Activated CD8-positive, alpha-beta memory T cell treated with anti-CD3 and anti-CD28 coated beads, Interleukin-2, amount 50 U/mL, for 4 hours (primary cell): ENCODE measurements at places on chromosomes 11 and 22.

- no peak for DNase-seq
These were observed 162.8 kb downstream of the NCAM1 start for GRCh38 chr11:113124006-113124405.

- DNase-seq = no peak
These were observed 3.3 kb upstream of the MMP10 start for GRCh38 chr11:102783720-102784119.

DNA sequence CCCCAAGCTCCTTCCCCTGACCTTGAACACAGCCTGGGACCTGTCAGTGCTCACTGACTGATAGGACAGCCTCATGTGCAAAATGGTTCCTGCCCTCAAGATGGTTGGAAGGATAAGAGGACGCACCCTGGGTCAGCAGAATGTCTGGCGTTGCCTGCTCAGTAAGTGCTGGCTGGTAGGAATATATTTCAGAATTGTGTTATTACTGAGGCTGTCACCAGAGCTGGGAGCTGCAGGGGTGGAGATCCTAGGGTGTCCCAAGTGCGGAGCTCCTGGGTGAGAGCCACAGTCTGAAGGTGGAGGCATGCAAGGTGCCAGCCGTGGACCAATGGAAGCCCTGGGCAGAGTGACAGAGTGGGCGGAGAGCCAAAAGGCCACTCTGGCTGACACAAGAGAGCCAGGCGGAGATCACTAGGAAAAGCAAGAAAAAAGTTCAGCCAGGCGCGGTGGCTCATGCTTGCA is 1.0 kb upstream of the SEC14L4 start:
- no peak for DNase-seq

DNA sequence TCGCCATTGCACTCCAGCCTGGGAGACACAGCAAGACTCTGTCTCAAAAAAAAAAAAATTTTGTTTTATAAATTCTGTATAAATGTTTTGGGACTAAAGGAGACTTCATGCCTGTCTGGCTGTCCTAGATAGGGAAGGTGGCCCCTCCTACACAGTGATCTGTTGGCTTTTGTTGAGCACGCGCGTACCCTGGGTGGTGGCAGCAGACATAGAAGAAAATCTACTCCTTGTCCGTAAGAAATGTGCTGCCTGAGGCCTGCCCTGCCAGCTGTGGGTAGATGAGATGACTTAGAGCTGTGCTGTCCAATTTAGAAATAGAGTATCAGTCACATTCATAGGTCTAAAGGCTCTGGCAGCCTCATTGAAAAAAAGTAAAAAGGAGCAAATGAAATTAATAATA is 37.0 kb downstream of the AP2A2 start:
- no peak for DNase-seq

DNA sequence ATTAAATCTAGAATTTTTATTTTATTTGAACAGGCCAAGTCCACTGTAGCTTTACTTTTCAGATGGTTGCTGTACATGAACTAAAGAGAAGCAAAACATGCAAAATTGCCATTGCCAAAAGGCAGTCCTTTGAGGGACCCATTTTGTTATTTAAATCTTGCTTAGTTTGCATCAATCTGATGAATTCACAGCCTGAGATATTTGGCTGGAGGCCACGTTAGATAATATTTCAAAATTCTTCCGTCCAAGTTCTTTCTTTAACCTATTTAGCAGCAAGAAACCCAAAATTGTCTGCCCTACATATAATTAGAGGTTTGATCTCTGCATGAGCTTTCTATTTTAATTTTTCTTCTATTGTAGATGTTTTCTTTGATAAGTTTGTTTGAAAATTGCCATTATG is 1706.9 kb upstream of the RAG2 start:
- no peak for DNase-seq

DNA sequence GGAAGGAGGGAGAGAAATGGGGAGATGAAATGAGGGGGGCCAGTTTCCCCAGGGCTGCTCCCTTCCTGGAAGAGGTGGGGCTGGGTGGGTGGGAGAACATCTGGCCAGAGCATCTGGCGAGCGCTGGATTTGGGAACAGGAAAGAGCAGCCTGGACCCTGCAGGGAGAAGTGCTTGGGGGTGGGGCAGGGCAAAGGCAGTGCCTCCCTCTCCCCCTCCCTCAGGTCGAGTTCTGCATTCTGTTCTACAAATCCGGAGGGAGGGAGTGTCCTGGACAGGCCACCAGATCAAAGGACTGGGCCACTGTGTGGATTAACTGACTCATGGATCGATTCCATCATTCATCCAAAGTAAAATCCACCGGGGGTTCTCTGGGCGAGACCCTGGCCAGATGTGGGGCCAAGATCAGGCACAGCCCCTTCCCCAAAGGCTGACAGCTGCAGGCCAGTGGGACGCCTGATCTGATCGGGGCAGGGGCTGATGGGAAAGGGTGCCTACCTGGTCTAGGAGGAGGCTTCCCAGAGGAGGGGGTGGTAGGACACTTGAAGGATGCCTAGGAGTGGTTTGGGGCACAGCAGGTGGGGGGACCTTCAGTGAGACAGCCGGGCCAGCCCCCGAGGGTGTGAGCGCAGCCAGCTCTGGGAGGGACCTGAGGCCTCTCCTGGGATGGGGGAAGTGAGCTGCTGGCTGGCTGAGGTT is 57.5 kb downstream of the CACNA1I start:
- DNase-seq = no peak

DNA sequence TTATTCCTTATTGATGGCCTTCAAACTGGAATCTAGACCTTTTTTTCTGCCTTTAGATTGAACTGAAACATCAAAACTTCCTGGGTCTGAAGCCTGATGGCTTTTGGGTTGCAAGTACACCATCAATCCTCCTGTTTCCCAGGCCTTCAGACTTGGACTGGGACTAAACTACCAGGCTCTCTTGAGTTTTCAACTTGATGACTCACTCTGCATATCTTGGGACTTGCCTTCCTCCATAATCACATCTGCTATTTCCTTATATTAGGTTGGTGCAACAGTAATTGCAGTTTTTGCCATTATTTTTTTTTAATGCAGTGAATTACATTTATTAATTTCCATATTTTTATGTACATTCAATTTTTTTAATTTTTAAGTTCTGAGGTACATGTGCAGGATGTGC is 7.0 kb downstream of the OR51B5 start:
- no peak for DNase-seq

GRCh38 chr11:122268601-122269130 is 152.7 kb upstream of the BLID start:
- DNase-seq = no peak

DNA sequence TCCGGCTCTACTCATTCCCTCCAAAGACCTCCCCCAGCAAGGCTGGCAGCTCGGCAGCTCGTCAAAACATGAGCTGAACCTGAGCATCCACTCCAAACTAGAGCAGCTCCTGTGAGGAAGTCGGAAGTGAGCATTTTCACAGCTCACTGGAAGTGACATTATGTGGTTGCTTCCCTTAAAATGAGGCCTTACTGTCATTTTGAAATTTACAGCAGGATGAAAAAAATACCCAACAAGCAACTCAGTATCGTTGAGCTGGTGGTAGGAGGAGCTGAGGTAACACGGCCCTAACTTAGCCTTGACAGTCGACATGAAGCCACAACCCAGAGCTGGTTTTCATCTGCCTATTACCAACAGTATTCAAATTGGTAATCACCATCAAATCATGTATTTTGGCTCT is 38.0 kb upstream of the ARFGAP3 start:
- DNase-seq = no peak

DNA sequence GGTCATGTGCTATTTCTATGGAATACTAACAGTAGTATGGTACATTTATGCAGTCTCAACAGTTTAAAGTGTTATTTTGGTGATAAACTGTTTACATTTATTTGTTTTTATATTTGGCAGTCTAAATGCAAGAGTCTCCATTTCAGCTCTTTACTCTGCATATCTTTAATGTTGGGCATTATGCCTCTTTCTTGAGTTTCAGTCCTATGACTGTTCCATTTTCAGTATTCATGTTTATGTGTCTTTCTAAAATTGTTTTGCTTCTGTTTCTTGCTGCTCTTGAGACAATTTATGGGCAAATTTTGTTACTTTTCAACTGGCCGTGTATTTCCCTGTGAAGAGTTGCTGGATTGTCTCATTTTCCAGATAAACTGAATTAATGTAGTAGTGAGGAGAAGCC is 6.6 kb upstream of the RAB30 start:
- DNase-seq = no peak

GRCh38 chr11:74460481-74461154 is 6.7 kb downstream of the KCNE3 start:
- no peak for DNase-seq

DNA sequence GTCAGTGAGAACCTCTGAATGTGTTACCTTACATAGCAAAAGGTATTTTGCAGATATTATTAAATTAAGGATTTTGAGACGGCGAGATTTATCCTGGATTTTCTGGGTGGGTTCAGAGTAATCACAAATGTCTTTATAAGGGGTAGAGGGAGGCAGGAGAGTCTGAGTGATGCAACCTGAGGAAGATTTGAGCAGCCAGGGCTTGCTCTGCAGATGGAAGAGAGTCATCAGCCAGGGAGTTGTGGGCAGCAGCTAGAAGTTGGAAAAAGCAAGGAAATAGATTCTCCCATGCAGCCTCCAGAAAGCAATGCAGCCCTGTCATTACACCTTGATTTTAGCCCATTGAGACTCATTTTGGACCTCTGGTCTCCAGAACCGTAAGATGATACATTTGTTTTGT is 4.1 kb upstream of the WDR74 start:
- no peak for DNase-seq

DNA sequence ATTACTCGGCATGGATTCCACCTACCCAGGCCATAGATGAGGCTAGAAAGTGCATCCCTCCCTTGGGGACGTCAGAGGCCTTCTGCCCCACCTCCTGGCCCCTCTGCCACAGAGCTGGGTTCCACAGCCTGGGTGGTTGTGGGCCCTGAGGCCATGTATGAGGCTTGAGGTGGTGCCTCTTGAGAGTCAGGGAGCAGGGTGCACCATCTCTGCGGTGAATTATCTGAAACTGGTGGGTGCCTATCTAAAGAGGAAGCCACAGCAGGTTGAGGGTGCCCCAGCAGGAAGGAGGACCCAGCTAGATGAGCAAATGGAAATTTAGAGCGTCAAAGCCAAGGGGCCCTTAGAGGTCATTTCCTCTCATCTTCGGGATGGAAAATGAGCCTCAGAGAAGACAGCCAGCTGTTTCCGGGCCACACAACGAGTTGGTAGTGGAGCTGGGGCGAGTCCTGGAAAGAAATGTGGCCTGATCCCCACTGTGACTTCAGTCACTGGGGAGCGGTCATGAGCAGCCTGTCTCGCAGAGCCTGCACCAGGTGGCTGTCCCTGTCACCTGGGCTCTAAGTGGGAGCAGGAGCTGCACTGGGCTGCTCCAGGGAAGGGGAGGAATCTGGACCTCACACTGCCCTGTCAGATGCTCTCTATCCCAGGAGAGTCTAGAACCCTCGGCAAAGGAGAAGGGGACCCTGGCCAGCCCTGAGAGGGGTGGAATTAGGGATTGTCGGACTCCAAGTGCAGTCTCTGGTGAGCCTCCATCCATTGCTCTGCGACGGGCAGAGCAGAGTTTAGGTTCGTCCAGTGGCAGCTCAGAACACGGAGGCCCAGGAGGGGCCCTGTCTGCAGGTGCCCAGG is 7.3 kb downstream of the ADORA2A start:
- DNase-seq = peak; percentile 73

- DNase-seq = no peak
These were observed 143.1 kb downstream of the METTL15 start for GRCh38 chr11:28251257-28251656.

DNA sequence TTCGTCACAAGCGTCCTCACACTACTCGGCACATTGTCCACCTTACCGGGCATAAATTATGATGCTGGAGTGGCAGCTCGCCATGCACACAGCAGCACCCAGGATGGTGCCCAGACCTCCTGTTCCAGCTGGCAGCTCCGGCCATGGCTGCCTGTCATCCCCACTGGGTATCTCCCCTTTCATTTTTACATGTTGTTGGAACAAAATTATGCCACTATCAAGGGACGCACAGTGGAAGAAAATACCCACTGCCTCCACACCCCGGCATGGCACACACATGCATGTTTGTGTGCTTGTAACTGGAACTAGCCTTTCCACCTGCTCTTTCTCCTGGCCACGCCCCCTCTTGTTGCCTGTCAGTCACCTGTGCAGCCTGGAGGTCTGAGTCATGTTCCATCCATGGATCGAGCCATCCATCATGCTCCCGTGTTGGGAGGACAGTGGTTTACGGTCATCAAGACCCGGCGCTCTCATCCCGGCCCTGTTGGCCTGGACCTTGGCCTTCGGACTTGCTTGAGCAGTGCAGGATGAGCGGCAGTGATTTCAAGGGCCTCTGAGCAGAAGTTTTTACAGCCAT is 1069.6 kb downstream of the BRD1 start:
- DNase-seq = no peak

DNA sequence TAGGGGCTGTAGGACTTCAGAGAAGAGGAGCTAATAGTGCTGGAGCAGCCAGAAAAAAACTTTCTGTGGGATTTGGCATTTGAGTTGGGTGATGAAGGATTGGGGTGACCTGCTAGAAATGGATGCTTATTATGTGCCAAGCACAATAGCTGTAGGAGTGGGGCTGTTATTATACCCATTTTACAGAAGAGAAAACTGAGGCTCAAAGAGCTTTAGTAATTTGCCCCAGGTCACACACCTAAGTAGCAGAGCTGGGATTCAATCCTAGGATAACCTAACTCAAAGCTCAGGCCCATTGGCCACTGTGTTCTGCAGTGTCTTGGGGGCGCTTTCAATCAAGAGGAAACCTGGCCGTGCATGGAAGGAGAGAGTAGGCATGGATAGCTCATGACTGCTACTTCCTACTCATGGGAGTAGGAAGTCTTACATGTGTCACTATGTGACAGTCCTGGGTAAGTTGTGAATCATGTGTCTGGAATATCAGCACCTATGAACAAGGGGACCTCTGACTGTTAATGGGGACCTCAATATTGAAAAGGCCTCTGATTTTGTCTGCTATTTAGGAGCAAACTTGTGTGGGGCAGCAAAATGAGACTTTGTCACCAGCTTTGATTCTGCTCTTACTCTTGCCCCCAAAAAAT is 6.1 kb upstream of the ELF5 start:
- no peak for DNase-seq

DNA sequence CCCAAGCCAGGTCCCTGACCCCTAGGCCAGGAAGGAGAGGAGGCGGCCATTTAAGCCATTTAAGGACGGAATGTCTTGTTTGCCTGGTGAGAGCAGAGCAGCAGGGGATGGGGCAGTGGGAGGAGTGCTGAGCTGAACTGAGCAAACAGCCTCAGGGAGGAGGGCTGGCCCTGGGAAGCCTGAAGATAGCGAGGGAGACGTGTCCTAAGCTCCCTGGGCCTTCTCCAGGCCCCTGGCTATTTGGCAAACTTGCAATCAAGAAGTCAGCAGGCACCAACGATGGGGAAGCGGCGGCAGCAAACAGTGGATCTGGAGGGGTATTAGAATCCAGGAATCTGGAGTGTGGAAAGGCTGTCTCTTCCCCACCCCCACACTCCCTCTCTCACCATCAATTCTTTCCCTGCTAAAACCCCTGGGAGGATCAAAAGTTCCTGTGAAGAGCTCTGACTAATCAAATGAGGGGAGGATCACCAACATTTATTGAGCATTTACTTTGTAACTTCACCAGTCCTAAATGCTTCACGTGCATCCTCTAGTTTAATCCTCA is 8.8 kb downstream of the BCL9L start:
- DNase-seq = no peak

DNA sequence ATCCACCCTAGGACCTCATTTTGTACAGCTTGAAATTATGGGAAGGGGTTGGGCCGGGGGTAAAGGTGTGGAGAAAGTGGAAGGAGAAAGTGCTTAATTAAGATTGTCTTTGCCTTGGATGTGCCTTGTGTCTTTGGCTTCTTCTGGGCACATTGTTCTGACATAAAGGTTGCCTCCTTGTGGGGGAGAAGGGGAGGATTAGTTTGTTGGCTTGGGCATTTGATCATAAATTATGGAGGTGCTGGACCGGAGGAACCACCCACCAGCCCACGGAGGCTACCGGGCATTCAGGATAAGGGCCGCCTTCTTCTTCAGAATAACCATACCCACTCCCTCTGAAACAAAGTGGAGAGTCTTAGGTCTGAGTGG is 1.3 kb downstream of the PAFAH1B2 start:
- no peak for DNase-seq
